T follicular helper cell (primary cell): ENCODE measurements at places on chromosomes 4 and X.

DNA sequence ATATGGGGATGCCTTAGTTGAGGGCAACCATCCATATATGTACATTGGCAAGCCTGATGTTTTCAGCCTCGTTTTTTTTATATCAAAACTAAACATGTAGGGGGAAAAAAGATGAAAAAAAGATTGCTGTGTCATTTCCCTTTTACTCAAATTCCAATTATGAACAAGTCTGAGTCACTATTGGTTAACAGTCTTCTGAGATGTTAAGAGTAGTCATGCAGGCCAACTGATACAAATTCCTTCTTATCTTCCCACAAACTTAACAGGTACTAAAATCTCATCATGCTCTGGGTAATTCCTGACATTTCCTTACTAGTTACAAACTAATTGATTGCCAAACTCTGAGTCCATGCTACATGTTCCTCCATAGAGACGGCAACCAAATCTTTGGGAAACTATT is 222.1 kb downstream of the FRMPD4 start:
- no peak for DNase-seq

DNA sequence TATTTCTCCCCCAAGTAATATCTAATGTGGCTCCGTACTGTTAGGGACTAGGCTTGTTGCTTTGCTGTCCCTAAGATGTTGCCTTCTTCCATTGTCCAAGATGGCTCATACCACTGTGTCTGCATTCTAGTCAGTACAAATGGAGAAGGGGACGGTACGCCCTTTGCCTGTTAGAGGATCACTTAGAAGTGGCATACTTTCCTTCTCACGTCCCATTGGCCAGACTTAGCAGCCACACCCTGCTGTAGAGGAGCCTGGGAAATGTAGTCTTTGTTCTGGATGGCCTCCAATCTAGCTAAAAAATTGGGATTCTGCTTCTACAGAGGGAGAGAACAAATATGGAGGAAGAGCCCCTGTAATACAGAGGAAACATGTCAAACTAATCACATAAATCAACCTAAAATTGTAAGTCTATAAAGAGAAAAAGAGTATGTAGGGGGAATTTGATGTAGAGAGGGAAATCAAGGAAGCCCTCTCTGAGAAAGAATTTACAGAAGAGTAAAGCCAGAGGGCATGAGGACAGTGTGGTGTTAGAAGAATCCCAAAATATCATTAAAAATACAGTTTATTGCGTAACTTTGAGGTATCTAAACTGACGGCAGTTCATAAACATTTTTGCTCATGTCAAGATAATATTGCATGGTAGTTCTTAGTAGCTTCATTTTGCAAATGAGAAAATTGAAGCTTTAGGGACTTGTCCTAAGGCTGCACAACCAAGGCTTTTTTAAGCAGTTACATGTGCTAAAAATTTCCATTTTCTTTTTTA is 15.1 kb downstream of the PRIMPOL start:
- DNase-seq, result no peak

DNA sequence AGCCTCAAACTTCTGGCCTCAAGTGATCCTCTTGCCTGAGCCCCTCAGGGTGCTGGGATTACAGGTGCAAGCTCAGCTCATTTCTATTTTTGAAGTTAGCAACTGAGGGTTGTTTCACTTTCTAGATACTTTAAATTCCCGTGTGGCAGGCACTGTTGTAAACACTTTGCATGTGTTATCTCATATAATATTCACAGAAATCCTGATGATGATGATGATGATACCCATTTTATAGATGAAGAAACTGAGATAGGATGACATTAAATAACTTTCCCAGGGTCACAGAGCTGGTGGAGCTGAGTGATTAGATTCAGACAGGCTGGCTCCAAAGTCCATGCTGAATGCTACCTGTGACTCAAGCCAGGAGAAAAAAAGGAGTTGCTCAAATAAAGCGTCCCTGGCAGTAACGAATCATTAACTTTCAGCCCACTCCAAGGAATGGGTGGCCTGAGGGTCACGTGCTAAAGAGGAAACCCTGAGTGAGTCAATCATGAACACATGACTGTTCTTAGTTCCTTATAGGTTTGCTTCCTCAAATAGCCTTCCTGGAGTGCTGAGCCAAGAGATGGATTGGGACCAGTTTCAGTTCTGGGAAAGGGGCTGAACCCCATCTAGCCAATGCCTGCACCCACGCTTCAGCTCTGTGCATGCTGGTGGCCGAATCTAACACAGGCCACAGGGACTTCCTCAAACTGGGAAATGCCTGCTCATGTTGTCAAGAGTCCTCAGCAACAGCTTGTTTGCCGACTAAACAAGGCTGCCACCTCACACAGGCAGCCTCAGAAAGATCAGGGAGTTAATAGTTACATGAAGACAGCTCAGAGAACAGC is 52.8 kb downstream of the RBM47 start:
- DNase-seq, result no peak

DNA sequence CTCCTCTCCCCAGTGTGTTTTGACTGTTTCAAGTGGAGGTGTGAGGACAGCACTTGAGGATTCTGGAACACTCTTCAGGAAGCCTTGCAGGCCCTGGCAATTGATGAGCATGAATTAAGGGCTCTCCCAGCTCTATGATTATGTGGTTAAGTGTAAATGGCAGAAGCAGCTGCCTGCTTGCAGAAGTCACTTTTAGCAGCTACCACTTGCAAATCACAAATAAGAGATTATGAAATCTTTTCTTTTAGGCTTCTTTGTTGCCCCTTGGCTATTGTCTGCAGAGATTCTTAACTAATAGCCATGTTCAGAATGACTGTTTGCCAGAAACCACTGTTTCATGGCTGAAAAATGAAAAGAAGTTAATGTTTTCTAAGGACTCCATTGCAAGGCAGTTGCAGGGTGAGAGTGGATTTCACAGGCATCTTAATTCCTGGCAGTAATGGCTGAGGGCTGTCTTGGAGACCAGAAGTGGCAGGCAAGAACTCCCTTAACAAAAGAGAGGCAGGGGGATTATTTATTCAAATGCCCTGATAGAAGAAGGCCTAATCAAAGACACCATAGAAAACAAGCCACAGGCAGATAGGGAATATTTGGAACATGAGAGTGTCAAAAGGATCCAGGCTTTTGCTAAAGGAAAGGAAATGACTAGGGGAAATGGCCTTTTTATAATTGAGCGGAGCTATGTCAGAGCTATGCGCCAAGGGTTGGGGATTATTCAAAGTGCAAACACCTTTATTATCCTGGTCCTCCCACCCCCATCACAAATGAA is 8.3 kb upstream of the HOPX start:
- no peak for DNase-seq

DNA sequence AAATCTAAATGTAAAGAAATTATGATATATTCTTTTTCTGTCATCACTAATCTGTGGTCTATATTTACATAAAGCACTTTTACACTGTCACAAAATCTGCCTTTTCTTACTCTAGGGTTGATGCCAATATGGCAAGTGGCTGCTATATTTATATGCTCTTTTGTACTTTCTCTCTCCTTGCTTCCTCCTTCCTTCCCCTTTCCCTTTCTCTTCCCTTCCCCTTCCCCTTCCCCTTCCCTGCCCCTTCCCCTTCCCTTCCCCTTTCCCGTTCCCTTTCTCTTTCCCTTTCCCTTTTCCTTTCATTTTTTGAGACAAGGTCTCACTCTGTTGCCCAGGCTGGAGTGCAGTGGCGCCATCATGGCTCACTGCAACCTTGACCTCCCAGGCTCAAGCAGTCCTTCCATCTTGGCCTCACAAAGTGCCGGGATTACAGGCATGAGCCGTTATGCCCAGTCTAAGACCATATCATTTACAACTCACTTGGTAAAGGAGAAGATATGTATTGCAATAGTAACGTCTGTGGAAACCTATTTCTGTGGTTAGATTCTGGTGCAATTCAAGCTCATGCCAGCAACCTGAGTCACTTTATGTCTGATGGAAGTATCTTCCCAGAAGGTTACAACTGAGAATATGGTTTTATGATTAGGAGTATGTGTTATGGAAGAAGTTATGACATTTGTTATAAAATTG is 13.9 kb upstream of the PLAC8 start:
- no peak for DNase-seq

- no peak for DNase-seq
Observed at GRCh38 chrX:27565992-27566391, 24.2 kb upstream of the DCAF8L2 start.

- DNase-seq, result no peak
Observed at GRCh38 chr4:159401226-159401712, 298.4 kb downstream of the RAPGEF2 start.

DNA sequence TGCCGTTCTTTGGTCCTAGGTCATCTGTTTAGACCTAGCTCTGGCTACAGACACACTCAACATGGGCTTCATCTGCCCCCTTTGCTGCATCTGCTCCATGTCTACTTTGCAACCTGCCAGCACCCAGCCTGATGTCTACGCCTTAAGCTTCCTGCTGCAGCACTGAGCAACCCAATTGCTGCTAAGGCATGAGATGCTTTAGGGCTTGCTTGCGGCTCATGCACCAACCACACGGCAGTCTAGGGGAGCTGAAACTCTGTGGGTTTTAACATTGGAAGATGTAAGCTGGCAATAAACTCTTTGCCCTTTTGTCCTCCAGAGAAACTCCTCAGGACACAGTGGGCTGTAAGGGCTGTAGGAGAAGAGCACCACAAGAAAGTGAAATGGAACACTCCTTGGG is 11.7 kb upstream of the CLNK start:
- no peak for DNase-seq

DNA sequence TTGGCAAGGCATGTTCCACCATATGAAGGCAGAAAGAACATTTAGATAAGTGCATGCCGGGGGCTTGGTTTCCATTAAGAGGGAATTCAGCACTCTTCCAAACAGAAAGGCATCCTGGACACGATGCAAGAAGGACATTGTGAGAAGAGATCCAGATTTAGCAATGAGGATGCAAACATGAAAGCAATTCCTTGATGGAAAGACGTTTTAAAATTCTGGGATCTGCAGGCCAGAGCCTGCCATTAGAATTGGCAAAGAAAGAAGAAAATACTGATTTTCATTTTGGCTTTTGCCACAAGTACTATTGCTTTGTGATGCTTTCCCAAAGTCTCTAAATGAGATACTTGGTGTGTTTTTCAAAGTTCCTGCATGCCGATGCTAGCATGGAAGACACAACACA is 367.6 kb downstream of the PPP3CA start:
- no peak for DNase-seq

GRCh38 chrX:24350217-24350616 is 10.2 kb upstream of the SUPT20HL1 start:
- DNase-seq, result no peak

DNA sequence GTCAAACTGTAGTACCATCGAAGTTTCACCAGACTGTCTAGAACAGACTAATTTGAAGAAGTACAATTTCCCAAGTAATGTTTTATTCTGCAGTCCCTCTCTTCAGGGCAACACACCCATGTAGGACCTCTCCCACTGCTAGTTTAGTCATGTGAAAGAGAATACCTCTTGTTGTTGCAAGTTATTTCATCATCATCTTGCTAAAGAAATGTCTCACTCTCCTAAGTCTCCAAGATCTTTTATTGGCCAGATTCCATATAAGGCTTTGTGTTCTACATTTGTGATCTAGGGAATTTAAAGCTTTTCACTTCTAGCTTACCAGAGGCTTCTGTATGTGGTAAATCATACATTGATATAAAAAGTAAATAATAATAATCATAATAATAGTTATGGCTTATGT is 745.3 kb upstream of the MAGEB2 start:
- no peak for DNase-seq

GRCh38 chr4:159141193-159141592 is 38.3 kb downstream of the RAPGEF2 start:
- DNase-seq, result no peak

DNA sequence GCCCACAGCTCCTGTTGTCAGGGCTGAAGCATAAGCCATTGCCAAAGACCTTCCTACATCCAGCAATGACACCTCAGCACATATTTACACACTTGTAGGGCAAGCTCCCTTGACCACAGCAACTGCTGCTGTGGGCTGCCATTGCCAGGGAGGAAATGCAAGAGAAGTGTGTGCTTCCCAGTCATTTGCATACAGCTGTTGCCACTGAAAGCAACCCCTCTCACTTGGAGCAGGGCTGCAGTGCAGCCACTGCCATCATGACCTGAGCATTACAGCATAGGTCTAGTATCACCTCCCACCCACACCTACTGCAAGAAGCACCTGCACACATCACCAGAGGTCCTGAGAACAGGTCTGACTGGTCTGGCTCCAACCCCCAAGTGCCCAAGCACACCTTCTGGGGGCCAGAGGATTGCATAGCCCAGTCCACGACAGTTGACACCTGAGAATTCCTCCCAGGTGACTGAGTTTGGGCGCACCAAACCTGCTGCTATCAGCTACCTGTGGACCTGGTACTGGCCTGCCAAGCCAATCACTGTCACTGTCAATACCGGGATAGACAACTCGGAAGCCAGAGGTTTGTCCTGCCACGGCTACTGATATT is 636.5 kb upstream of the SLIT2 start:
- DNase-seq, result no peak

- no peak for DNase-seq
Observed at GRCh38 chrX:2498781-2499302, 1.9 kb downstream of the DHRSX start.

GRCh38 chrX:133448512-133449076 is 33.3 kb upstream of the GPC4 start:
- DNase-seq, result no peak

DNA sequence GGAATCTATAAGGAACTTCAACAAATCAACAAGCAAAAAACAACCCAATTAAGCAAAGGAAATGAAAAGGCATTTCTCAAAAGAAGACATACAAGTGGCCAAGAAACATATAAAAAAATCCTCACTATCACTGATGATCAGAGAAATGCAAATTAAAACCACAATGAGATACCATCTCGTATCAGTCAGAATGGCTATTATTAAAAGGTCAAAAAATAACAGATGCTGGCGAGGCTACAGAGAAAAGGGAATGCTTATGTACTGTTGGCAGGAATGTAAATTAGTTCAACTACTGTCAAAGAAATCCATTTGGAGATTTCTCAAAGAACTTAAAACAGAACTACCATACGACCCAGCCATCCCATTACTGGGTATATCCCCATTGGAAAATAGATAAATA is 292.4 kb upstream of the FAT1 start:
- no peak for DNase-seq

DNA sequence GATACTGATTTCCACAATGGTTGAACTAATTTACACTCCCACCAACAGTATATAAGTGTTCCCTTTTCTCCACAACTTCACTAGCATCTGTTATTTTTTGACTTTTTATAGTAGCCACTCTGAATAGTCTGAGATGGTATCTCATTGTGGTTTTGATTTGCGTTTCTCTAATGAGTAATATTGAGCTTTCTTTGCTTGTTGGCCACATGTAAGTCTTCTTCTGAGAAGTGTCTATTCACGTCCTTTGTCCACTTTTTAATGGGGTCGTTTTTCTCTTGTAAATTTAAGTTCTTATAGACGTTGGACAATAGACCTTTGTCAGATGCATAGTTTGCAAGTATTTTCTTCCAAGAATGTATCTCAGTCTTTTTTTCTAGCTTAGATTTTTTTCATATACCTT is 10.0 kb downstream of the FBXW7 start:
- no peak for DNase-seq

DNA sequence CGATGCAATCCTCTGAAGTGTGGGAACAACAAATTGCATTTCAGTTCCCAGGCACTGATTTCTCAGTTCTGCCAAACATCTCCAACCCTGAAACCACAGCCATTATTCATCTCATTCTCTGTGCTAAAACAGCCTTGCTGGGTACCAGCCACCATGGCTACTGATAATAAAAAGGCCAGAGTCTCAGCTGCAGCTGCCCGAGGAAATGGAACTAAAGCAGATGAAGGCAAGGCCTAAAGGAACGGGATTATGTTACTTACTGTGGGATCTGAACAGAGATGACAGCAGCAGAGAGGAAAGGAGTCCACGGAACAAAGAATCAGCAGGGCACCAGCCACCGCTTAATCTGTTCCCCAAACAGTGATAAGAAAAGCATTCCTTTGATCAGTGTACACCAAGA is 155.7 kb downstream of the PAPSS1 start:
- no peak for DNase-seq

- no peak for DNase-seq
Observed at GRCh38 chr4:80199004-80199560, 1.8 kb downstream of the PRDM8 start.
